ENCODE measurements at places on chromosomes 12 and 14.

DNA sequence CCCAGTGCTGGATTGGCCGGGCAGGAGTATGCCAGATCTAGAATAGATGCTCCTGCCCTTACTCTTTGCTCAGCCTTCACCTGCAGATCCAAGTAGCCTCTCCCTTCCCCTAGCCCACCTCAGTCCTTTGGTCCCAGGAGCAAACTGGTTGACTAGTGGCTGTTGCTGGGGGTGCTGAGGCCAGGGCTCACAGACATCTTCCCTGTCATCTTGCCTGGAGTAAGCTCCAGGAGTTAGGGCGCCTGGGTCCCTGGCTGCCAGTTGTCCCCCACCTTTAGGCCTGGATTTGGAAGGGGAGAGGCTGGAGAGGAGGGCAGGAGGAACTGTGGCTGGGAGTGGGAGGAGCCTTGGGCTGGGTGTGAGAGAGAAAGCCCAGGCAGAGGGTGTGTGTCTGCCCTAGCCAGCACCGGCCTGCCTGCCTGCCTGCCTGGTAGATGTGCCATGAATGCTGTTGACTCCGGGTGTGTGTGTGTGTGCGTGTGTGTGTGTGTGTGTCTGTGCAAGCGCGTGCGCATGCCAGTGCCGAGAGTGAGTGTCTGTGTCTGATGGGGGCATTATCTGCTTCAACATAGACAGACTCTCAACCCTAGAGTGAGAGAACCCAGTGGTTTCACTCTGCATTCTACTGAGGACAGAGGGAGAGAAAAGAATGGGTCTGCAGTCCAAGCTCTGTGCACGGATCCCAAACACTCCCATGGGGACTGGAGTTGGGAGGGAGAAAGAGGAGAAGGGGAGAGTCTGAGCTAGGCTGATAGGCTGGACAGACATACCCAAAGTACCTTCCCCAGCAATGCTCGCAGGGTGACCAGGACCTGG, 845 bp upstream of the RARG start:
- no peak for DNase-seq

GRCh38 chr14:104356020-104356737, 217.8 kb downstream of the KIF26A start:
- no peak for DNase-seq

- DNase-seq = no peak
Observed at GRCh38 chr12:114499338-114499737, 93.4 kb upstream of the TBX5 start.

DNA sequence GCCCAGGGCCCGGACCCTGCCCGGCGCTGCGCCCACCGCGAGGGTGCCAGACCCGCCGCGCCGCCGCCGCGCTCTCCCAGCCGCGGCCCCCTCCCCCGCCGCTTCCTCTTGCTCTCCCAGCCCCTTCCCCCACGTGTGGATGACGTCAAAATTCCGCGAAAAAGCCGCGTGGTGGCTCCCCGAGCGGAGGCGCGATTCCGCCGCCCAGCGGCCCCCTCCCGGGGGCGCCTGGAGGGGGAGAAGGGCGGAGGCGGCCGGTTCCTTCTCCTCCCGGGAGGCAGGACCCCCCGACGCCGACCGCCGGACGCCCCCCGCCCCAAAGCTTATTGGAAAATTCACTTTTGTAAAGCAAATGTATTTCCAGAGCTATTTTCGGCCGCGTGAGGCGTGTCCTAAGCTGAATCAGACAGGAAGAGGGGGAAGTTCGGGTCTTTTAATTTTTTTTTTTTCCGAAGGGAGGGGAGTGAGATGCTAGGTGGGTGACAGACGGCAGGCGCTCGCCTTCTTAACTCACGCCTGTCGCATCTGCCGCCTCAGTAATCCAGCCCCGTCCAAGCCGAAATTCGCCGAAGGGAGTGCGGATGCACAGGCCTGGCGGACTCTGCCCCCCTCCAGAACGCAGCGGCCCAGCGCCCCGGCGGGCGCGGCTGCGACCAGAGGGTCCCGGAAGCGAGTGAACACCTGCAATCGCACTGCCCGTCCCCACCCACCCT, 4.1 kb upstream of the CCND2 start:
- no peak for DNase-seq

DNA sequence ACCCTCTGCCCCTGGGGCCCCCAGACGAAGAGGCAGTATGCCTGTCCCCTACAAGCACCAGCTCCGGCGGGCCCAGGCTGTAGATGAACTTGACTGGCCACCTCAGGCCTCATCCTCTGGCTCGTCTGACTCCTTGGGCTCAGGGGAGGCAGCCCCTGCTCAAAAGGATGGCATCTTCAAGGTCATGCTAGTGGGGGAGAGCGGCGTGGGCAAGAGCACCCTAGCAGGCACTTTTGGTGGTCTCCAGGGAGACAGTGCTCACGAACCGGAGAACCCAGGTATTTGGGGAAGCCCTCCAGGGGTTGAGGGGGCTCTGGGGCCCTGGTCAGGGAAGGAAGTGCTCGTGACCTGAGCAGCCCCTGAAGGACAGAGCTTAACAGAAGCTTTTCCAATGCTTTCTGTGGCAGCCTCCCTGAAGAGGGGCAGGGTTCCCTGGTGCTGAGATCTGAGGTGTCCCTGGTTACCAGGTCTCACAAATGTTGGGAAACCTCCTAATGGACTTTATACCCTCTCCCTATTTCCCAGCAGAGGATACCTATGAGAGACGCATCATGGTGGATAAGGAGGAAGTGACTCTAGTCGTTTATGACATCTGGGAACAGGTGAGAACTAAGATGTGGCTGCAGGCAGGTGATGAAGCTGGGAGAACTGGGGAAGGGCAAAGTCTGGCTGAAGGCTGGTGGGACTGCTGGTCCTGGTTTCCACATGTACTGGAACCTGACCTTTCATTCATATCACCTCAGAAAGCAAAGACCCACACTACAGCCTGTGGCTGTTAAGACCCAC, 1.9 kb downstream of the REM2 start:
- DNase-seq = no peak

- DNase-seq = no peak
Observed at GRCh38 chr14:89959853-89960445, 4.2 kb downstream of the TDP1 start.

DNA sequence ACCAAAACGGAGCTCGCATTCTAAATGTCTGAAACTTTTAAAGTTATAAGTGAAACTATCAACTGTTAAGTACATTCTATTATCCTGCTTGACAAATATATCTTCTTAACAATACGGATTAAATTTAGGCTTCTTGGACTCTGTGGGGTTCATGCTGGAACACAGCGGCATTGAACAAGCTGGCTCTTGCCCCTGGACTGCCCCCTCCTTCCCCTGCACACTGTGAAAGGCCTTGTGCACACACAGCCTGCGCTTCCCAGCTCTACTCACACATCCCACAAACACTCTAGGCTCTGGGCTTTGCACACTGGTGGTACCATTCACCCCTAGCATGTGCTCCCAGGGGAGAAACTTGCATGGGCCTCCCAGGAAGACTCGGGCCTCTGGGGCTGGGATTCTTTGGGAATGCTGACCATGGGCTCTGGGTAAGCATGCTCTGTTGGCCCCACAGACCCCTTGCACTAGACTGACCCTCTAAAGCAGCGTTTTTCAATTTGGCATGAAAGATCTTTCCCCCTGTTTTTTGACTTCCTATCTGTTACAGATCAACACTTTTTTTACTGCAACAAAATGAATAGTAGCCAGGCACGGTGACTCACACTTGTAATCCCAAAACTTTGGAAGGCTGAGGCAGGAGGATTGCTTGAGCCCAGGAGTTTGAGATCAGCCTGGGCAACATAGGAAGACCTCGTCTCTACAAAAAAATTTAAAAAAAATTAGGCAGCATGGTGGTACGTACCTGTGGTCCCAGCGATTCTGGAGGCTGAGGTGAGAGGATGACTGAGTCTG, 96.2 kb upstream of the CPM start:
- DNase-seq = no peak

DNA sequence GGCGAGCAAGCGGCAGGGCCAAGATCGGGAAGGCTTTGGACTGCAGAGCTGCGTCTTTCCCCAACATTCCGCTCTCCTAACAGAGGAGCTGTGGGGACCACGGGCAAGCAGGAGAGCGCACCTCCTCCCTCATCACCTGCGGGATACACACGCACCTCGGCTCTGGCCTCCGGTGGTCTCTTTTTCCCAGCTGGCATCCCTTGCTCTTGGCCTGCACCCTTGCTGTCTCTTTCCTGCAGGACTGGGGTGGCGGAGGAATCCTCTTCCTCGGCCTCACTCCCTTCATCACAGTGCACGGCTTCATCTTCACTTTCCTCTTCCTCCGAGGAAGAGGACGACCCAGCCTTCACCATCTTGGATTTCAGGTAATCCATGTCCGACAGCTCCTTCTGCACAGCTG, 8.5 kb downstream of the RBM19 start:
- DNase-seq = no peak

DNA sequence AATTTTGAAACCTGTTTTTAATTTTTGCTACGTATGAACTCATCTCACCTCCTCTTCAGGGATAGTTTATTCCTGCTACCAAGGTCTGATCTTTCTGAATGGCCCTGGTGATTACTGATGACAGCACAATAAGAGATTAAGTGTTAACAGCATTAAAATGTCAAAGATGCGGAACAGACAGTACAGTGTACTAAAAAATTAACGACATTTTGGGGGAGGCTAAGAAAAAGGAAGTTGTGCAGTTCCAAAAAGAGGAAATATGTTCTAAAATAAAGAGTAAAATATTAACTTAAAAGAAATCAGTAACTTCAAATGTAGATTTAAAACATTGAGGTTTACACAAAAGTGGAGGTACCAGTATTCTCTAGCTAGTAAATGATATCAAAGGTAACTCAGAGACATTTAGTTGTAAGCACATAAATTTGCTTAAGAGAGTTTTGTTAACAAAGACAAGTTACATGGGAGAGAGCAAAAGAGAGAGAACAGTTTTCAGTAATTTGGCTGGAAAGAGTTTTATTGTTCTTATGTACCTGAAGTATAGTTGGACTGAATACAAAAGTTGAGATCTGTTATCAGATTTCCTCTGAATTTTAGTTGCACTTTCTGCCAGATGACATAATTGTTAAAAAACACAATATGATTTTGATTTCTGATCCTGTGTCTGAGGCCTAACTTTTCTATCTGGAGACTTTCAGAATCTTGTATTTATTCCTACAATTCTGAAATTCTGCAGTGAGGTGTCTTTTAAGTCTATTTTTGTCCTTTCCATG, 4.2 kb upstream of the CLECL1 start:
- DNase-seq = no peak

GRCh38 chr12:131752451-131752850, 41.6 kb downstream of the SFSWAP start:
- DNase-seq = no peak

GRCh38 chr12:125512541-125513298, 447.5 kb downstream of the AACS start:
- DNase-seq = no peak

- DNase-seq = no peak
Observed at GRCh38 chr14:67538501-67538900, 5.4 kb downstream of the PLEKHH1 start.
